ENCODE measurements at places on chromosomes 12 and 14.
A peak's percentile ranks its signal among the peaks of the same experiment; 100 is the strongest.

DNA sequence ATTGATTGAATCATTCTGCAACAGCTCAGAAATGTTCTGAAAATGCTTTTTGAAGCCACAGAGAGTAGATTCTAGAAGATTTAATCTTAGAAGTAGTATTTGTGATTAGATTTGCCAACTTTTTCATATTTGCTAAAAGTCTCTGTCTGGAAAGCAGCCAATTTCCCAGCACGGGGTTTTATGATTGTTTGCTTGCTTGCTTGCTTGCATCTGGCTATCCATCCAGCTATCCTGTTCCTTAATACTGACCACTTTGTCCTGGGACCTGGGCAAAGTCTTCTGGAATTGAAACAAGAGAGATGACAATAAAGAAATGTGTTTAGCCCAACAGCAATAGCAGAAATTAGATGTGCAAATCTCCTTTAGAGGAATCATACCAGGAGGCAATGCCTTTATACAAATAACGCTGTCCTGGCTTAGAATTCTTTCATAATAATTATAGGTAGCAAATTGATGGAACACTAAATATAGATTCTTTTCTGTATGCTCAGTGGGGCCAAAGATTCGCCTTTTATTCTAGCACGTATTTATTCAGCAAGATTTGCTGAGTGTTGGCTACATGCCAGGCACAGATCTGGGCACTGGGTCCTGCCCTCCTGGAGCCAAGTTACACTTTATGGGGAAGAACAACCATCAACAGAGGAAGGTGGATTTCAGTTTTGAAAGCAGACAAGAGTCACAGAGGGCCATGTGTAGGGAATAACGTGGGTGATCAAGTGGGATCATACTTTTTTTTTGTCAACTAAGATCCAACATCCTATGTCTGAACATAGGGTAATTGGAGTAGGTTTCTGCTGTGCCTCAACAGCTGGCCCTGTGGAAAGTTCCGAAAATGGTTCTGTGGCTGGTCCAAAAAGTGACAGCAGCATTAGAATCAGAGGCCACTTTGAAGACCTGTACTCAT is 25.3 kb downstream of the MYBPC1 start:
- no peak for DNase-seq

DNA sequence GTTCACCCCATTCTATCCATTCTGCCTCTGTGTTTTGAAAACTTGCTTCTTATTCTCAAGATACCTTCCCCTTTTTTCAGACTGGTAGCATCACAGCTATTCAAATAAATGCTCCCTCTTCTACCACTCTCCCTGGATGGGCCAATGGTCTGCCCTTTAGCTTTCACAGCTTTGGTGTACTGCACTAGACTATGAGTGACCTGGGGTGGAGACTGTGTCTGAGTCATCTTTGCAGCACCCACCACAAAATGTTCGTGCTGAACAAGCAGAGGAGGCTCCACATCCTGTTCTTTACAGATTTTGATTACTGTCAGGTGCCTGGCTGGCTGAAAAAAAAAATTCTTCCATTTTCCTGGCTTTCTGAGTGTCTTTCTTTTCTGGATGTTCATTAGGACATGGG is 1104.1 kb upstream of the TMEM132C start:
- peak; percentile 70 for DNase-seq

DNA sequence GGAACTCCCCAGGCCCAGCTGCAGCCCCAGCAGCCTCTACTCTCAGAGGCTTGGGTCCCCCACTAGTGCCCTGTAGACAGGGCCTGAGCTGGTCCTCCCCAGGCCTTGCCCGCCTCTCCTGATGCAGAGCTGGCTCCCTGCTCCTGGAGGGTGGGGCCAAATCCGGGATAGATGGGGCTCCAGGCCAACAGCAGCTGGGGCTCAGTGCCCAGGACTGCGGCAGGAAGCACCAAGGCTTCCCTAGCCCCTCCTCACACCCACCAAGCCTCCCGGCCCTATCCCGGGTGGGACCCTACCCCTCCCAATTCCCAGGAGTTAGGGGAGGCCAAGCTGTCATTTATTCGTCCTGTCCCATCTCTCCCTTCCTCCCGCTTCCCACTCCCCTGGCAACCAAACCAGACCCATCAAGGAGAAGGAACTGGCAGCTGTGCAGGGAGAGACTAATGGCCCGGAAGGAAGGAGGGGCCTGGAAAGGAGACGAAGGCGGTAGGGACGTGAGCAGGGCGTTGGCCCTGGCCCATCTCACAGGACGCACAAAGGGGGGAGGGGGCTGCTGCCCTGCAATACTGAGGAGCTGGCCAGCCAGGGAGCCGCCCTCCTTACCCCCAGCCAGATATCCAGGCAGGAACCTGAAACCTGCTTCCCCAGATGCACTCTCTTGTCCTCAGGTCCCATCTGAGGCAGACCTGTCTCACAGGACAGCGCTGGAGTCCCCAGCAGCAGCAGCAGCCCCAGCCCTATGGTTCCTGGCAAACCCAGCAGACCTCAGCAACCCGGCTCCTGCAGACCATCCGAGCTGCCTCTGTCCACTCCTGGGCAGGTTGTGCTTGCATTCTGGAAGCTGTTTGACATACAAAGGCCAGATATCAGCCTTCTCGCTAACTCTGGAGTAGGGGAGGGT is 1.6 kb upstream of the PRPH start:
- DNase-seq: no peak

GRCh38 chr12:128830505-128830893 is 6.7 kb upstream of the SLC15A4 start:
- no peak for DNase-seq

DNA sequence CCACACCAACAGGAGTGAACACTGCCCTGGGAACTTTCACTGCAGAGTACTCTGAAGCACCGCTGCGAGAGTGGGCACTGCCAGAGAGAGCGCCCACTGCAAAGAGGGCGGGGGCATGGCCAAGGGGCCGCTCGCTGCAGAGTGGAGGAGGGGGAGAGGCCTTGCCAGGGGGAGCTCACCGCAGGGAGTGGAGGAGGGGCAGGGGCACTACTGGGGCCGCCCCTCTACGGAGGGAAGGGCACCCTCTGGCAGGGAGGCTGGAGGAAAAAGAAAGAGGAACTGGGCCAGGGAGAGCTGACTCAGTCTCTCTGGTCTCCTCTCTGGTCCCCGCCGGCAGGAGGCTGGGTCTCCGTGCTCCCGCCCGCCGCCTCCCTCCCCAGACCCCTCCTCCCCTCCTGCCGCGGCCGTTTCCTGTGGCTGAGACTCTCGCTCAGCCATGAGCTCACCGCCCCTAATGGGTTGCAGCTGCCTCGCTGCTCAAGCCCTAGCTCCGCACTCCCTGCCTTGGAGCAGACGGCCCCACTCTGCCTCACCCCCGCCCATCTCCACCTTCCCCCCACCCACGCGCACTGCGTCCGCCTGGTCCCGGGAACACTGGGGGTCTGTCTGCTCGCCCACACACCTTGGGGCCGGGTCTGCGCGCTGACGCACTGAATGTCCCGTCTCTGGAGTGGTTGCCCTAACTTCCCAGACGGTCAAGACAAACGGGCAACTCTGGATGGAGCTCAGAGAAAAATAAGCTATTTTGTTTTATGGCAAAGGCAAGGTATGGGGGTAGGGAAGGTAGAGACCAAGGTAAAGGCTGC is 1.3 kb downstream of the ARHGEF40 start:
- peak; percentile 78 for DNase-seq

DNA sequence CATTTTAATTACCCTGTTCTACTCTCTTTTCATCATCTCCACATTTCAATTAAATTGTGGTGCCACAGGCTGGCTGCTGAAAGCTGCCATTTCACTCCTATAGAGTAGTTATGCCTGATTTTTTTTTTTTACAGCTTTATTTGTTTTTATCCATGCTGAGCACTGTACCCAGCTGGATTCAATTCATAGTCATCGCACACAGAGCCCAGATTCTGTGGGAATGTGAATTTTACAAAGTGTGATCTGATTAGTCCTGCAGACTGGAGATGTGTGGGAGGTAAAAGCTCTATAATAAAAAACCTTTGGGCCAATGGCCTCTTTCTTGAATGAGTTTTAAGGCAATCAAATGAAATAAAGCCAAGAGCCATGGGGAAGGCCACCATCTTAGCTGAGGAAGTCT is 190.2 kb downstream of the ANO4 start:
- no peak for DNase-seq

- DNase-seq: no peak
These were observed 198.1 kb downstream of the STXBP6 start for GRCh38 chr14:24851837-24852236.

- DNase-seq: peak; percentile 14
These were observed 121.2 kb downstream of the ZNF664 start for GRCh38 chr12:124094188-124094587.

DNA sequence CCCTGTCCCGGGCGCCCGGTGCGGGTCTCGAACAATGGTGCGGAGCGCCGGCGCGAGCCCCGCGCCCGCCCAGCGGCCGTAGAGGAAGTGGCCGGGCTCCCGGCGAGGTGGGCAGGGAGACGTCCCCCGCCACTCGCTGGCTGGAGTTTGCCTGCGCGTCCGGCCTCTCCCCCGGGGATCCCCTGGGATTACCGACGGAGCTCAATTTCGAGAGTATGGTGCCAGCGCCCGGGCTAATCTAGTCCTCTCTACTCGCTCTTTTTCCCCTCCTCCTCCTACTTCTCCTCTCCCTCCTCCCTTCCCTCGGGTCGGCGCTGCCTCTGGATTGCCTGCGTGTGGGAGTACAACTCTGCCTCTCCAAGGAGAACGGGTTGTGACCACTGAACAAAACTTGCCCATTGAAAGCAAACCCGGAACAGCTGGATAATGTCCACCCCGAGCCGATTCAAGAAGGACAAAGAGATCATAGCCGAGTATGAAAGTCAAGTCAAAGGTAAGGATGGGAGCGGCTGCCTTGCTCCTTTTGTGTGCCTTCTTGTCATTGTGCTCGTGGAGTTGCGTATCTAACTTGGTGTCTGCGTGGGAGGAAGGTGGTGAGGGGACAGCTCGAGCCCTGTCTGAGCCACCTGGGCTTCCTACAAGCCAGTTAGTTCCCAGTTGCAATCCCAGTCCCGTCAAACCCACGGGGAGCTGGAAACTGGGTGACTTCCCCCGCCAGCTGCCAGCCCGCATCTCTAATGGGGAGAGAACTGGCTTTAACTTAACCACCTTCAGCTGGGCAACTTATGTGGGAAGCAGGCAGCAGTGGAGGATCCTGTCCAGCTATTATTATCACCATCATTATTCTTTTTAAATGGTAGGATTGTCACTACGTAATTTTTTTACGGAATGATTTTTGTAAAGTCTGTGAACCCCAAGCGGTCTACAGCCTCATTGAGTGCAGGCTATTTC is at the start of gene SRGAP1:
TSS of gene SRGAP1 (plus strand) at position 310 of the 951 bp plus-strand sequence. CDS start at position 427, 117 bp downstream.
- no peak for DNase-seq

DNA sequence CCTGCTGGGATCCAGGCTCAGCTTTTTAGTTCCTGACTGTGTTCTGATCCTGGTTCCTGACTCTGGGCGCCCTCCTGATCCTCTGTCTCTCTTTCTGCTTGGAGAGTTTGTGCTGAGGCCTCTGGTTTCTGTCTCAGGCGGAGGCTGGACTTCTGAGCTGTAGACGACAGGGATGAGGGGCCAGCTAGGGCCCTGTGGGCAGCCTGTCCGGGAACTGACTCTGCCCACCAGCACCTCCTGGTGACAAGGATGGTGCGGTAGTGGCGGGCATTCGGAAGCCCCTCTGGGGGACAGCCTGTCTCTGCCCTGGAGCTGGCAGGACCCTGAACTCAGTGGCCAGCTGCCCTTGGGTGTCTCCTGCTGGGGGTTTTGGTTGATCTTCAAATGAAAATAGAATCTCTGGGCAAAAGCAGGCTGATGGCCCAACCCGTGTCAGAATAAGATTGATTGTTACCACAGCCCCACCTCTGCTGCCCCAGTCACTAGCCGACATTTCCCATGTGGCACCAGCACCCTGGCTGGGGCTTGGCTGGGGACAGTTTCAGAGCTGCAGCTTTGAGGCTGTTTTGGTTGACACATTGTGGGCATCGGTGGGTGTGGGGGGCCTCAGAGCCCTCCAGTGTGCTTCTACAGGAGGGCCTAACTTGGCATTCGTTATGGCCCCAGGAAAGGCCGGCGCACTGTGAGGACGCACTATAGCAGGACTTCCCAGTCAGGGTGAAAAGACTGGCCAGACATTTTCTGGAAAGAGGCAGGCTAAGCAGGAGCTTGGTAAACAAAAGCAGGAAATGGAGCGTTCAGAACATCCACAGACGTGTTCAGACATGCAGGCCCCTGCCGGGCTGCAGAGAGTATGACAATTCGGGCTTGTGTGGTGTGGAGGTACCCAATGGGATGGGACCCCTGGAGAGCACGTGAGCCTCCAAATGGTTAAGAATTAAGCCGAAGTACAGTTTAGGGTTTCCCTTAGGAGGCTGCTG is 16.2 kb downstream of the KRT80 start:
- no peak for DNase-seq

GRCh38 chr14:76929927-76930326 is 98.6 kb downstream of the IRF2BPL start:
- peak; percentile 80 for DNase-seq

- DNase-seq: no peak
These were observed 12.4 kb downstream of the ATF7 start for GRCh38 chr12:53613821-53614220.

- no peak for DNase-seq
These were observed 20.3 kb downstream of the DCAF5 start for GRCh38 chr14:69132513-69133181.

DNA sequence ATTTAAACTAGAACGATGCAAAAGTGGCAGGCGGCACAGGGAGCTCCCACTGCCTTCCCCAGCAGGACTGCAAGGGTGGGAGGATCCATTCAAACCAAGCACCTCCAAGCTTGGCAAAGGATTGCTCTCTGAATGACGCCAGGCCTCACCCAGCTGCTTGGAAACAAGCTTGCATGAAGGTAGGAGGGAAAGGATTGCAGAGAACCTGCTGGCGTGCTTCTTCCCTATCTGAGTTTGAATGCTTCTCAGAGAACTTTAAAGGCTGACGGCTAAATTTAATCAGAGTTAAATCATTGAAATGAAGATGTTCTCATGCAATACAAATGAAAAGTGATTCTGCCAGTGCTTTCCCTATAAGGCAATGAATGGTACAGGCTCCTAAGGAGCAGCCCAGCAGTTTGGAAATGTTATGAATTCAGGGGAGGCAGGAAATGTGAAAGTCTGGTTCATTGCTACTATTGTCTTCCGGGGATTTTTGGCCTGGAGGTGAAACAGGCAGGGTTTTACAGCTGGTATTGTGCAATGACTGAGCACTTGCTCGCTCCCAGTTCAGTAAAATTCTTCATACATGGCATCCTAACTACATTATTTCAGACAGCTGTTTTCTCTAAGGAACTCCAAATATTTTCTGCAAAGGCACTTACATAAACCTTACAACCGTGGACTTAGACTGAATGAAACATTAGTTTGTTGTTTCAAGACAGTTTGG is 31.9 kb upstream of the DUSP6 start:
- DNase-seq: no peak

DNA sequence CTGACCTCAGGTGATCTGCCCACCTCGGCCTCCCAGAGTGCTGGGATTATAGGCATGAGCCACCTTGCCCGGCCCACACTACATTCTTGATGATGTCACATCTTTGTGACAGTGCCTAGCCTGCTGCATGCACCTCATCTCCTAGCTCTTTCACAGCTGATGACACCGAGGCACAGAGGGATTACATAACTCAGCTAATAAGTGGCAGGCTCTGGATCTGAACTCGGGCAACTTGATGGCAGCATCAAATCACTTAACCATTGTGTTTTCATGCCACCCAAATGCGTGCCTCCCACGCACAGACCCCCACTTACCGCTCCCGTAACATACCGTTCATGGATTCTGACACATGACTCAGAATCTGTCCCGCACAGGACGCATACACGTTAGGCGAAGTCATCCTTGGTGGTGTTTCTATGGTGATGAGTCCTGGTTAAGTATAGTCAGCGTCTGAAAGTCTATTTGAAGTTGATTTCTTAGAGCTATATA is 7.4 kb downstream of the TMEM120B start:
- DNase-seq: no peak

GRCh38 chr12:23662966-23663365 is 286.5 kb downstream of the SOX5 start:
- DNase-seq: no peak

All from activated effector memory CD4-positive, alpha-beta T cell treated with anti-CD3 and anti-CD28 coated beads, Interleukin-2, amount 50 U/mL, for 16 hours (primary cell).